Activated T-cell treated with anti-CD3 and anti-CD28 coated beads for 48 hours (primary cell): ENCODE measurements at places on chromosomes 6 and 20.

- DNase-seq: no peak
These were observed 282.0 kb downstream of the BCKDHB start for GRCh38 chr6:80388507-80388906.

GRCh38 chr6:135985471-135985870 is 134.0 kb downstream of the PDE7B start:
- no peak for DNase-seq

- no peak for DNase-seq
These were observed 9.6 kb downstream of the TTPAL start for GRCh38 chr20:44485078-44485829.

- no peak for DNase-seq
These were observed 125.5 kb downstream of the GPX5 start for GRCh38 chr6:28651161-28651560.

DNA sequence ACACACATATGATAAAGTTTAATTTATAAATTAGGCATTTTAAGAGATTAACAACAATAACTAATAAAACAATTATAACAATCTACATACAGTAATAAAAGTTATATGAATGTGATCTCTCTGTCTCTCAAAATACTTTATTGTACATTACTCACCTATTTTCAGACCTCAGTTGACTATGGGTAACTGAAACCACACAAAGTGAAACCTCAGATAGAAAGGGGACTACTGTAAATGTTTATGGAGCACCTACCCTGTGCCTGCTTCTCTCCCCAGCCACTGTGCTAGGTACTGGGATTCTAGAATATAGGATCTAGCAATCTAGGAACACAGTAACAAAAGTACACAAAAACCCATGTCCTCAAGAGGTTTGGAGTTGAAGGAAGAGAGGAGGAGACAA is 63.4 kb upstream of the BTN3A2 start:
- DNase-seq: no peak

GRCh38 chr6:143939364-143939763 is 68.7 kb downstream of the PLAGL1 start:
- DNase-seq: no peak

GRCh38 chr6:12476484-12476883 is 186.3 kb downstream of the EDN1 start:
- DNase-seq: no peak

GRCh38 chr6:156869980-156870398 is 92.8 kb downstream of the ARID1B start:
- no peak for DNase-seq

DNA sequence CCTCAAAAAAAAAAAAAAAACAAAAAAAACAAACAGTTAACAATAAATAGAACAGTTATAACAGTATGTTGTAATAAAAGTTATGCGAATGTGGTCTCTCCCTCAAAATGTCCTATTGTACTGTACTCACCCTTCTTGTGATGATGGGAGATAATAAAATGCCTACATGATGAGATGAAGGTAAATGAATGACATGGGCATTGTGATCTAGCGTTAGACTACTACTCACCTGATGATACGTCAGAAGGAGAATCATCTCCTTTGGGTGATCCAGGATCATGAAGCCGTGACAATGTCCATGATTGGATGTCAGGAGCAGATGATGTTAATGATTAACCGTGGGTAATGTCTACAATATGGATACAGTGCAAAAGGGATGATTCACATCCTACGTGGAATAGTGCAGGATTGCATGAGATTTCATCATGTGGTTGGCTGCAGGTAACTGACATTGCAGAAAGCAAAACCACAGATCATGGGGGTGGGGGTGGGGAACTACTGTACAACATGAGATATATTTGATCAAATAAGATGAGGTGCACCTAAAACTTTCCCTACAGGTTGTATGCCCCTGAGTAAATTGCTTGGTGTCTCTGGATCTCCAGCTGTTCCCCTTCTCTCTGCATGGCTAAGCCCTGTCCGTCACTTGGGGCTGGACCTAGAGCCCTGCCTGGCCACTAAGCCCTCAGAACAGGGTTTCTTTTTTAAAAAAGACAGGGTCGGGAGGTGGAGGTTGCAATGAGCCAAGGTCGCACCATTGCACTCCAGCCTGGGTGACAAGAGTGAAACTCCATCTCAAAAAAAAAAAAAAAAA is 6.2 kb upstream of the RBCK1 start:
- DNase-seq: no peak

- DNase-seq: no peak
These were observed 374.8 kb downstream of the MAFB start for GRCh38 chr20:40314278-40314677.

DNA sequence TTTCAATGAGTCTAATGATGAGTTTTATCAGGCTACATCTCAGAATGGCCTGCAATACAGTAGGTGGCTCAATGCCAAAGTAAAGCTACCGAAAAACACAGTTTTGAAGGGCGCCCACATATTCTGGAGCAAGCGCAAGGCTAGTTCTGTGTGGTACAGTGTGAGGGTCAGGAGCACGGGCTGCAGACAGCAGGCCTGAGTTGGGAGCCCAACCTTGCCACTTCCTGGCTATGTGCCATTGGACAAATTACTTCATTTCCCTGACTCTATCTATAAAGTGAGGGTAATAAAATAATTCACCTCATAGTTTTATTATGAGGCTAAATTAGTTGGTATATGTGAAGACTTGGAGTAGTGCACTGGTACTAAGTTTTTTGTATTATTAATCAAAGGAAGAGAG is 150.7 kb downstream of the OPN5 start:
- no peak for DNase-seq

DNA sequence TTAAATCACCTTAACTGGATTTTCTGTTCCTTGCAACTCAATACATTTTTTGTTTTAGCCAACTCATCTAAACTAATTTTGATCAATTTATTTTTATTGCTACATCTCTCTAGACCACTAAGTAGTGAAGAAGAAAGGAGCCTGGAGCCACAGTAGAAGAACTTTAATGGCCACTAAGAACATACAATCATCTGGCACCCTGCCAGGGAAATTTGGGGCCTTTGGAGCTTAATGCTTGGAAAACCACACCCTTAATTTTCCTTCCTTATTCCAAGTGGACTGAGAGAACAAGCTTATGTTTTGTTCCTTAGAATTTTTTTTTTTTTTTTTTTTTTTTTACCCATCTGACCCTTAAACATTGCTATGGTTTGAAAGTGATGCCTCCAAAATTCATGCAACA is 12.0 kb upstream of the GMDS start:
- DNase-seq: no peak

GRCh38 chr6:78749326-78749725 is 118.0 kb upstream of the IRAK1BP1 start:
- no peak for DNase-seq

- no peak for DNase-seq
These were observed 76.2 kb upstream of the BCLAF1 start for GRCh38 chr6:136365776-136366354.

DNA sequence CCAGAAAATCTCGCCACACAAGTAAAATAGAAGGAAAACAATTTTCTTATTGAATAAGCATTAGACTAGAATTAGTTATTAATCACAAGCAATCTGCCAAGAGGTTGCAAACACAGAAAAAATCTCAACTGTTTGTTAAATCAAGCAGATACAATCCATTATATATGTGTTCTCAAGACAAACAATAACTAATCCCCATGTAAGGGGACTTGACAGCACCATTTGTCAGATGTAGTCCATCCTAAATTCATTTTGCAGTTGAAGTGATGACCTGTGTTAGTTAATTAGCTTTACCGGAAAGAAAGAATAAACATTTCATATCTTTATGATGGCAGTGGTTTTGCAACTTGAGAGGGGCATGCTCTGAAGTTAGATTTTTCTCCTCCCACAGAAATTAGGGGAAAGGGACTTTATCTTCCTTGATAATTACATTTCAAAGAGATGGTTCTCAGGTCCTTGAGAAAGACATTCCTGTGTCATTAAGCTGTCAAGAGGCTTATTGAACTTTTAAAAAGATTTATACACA is 1588.0 kb downstream of the GRIK2 start:
- DNase-seq: no peak

DNA sequence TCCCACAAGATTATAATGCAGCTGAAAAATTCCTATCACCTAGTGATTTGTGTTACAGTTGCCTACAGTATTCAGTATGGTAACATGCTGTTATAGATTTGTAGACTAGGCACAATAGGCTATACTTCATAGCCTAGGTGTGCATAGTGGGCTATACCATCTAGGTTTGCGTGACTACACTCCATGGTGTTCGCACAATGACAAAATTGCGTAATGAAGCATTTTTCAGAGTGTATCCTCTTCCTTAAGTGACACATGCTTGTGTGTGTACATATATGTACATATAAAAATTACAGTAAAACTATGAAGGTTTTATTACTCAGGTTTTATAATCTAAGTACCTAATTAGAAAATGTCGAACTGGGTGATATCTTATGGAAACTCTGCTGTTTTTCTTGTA is 133.0 kb downstream of the FARS2 start:
- DNase-seq: no peak

- no peak for DNase-seq
These were observed 524.3 kb downstream of the PRKN start for GRCh38 chr6:162203287-162203686.

DNA sequence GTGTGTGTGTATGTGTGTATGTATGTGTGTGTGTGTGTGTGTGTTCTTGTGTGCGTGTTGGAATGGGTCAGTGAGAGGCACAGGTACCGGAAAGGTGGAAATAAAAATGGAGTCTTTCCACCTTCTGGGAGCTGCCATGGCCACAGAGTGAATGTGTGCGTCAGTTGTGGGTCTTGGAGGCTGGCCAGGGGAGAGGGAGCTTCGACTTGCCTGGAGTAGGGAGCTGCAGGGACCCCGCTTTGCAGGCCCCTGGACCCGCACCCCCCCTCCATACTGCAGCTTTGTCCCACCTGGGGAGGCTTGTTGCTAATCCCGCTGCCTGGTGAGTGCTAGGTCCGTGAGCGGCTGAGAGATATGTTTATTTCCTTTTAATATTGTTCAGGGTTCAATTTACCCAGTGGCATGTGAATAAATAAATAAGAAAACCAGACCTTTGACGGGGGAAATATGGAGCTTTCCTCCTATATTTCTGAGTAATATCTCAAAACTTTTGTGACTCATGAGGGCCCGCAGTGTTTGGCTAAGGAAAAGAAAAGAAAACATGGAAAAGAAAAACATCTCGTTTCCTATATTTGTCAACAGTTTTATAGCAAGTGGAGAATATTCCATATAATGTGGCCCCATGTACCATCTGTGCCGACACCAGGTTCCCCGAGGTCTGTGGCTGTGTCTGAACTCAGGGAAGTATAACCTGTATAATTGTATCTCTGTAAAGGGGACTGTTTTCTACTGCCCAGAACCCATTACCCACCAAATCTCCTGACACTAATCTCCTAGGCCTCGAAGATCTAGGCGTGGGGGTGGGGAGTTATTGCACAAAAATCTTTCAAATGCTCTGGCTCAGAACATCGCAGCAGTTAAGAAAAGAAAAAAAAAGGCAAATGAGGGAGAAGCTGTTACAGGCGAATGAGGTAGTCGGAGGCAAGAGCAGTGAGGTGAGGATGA is 24.6 kb upstream of the CCDC167 start:
- no peak for DNase-seq

DNA sequence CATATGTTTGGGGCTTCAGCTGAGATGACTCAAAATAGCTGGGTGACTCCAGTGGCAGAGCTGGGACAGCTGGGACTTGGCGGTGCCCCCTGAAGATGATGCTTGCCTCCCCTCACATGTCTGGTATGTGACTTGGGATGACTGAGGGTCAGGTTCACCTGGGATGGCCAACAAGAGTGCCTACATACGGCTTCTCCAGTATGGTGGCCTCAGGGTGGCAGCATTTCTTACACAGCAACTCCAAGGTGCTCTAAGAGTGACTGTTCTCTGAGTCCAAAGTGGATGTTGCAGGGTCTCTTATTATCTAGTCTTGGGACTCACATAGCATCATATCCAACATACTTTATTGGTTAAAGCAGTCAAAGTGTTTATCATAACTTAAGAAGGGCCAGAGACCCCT is 87.8 kb upstream of the CENPW start:
- DNase-seq: no peak

DNA sequence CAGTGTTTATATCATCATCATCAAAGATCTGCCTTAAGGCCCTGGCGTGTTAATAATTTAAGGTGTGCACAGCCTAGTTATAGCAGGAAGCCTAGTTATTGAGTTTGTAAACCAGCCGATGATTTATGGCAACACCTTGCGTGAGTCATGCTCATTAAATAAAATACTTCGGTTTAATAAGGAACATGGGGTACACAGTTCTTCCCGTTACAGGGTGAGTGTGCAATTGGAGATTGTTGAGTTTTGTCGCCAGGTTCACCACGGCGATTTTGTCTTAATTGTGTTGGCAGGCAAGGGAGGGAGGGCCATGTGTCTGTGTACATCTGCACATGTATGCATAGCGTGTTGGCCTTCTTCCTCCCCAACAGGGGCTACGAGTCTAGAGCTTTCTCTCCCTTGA is 104.0 kb downstream of the TFAP2A start:
- no peak for DNase-seq
